Stimulated activated CD4-positive, alpha-beta T cell treated with anti-CD3 and anti-CD28 coated beads, Interleukin-1b, Interleukin-23, amount 100 ng/mL, for 48 hours (primary cell): ENCODE measurements at places on chromosomes 4 and X.

DNA sequence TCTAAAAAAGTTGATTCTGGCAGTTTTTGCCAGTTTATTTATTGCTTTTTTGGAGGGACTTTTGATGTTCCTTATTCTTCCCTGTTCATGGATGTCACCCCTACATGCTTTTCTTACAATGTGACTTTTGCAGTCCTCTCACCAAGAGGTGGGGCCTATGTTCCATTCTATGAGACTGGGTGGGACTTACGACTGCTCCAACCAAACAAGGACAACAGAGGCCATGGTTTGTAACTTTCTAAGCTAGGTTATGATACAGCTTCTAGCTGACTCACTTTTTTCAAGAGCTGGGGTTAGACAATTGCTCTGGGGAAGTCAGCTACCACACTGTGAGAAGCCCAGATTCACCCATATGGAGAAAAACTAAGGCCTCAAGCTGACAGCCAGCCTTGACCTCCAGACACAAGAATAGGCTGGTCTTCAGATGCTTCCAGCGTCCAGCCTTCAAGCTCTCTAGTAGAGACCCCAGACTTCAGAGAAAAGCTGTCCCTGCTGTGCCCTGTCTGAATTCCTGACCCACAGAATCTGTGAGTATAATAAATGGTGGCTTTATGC is 39.5 kb downstream of the ENOPH1 start:
- DNase-seq, result no peak

DNA sequence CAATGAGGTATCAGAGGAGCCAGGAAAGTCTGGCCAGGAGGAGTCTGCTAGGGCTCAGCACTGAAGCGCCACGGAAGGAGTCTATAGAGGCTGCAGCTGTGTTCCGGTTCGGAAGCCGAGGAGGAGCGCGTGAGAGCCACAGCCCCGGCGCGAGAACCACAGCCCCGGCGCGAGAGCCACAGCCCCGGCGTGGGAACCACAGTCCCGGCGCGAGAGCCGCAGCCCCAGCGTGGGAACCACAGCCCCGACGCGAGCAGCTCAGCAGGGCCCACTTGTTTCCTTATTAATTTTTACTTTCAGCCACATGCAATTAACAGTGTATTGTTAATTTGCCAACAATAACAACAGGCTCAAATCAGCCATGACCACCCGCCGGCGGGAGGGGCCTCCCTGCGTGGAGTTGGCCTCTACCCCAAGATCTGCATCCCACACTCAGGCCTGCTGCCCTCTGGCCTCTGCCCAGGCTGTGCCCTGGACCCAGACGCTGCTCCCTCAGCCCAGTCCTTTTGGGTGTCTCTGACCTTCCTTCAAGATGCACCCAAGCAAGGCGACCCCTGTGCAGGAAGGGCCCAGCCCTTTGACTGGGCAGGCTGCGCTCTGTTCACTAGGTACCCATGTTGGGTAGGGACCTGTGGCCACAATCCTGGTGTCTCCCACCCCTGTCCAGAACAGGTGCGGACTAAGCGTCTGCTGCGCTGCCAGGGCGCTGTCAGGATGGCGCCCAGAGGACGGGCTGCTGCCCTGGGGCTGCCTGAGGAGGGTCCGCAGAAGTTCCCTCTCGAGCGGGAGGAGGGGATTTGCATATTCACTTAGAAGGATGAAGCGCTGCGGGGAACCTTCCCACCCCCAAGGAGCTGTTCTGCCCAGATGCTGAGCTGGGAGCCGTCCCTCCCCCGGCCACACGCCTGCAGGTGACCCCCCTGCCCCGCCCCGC is 113.8 kb downstream of the ADRA2C start:
- DNase-seq, result no peak

DNA sequence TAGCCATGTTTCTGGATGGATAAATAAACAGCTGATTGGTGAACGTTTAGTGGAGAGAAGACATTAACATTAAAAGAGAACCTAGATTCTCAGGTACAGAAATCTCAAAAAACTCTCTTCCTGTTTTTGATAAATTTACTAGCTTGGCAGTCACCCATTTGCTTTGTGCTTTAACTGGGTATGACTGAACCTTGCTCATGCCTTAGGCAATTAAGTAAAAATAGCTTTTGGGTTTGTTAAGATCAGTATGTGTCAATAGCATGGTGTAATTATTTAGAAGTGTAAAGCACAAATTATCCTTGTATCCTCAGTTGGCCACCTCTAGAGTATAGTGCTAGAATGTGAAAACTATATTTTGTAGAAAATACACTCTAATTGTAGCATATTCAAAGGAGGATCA is 200.0 kb downstream of the CFAP299 start:
- no peak for DNase-seq

DNA sequence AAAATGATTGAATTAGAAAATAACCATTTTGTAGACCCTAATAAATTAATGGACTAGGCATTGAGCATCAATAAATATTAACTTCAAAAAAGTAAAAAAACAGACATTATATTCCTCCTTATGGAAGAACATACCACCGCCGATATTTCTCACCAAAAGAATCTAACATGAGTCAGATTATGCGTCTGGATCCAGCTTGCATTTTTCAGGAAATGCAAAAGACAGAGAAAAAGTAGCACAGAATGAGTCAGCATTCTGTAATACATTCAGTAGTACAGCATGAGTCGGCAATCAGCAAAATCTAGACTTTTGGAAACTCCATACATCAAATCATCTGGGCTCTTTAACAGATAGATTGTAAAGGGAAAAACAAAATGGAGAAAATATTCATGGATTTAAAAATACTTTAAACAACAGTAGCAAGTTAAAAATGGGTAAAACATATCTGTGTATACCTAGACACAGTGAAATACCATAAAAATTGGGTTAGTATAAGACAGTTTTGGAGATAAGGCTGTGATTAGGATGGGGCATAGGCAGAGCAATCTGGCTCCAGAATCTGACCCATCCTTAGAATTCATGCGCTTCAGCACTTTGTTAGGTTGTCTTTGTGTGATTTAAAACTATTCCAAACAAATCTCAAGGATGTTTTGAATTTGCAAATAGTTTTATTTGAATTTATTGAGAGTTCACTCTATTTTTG is 633.0 kb upstream of the FAM241A start:
- no peak for DNase-seq

DNA sequence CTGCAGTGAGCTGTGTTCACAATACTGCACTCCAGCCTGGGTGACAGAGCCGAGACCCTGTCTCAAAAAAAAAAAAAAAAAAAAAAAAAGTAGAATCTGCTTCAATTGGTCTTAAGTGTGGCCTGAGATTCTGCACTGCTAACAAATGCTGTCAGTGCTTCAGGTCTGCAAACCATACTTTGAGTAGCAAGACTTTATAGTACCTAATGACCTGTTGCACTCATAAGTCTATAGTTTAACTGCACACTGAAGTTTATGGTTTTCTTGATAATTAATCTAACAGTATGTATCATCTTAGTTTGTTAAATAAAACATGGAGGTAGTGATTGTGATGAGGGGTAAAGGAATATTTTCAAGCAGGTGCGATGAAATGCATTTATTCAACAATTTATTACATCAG is 135.6 kb downstream of the STAG2 start:
- no peak for DNase-seq

- no peak for DNase-seq
Observed at GRCh38 chrX:152892999-152893891, 4.6 kb upstream of the ZNF185 start.
